ENCODE measurements at places on chromosomes 2 and 18.

- no peak for DNase-seq
Measured at GRCh38 chr2:205386109-205386508, 296.2 kb upstream of the NRP2 start.

DNA sequence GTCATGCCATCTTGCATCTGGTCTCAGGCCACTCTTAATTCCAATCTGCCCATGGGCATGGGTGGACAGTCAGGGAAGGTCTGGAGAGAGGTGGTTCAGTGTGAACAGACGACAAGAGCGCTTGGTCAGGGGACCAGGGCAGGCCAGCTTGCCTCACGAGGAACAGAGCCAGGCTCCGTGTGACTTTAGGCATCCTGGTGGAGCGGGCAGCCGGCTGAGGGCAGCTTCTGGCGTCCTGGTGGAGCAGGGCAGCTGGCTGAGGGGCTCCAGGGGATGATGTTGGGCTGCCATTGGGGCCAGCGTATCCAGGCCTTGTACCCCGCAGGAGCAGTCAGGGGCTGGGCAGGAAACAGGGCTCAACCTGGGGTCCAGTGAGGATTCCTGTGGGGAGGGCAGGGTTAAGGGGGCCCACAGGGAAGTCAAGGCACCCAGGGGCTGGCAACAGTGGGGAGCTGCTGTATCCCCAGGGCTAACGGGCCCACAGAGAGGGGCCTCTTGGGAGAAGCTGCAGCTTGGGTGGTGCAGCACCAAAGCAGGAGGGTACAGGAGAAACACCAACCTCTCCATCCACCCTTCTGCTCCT lies 197.9 kb upstream of the TWIST2 start:
- no peak for DNase-seq

DNA sequence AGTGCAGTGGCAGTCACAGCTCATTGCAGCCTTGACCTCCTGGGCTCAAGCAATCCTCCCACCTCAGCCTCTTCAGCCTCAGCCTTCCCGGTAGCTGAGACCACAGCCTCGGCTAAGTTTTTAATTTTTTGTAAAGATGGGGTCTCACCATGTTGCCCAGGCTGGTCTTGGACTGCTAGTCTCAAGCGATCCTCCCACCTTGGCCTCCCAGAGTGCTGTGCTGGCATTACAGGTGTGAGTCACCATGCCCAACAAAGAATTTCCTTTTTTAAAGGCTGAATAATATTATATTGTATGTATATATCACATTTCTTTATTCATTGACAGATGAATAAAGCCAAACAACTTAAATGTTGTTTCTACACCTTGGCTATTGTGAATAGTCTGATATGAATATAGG lies 42.5 kb downstream of the MOB4 start:
- no peak for DNase-seq

DNA sequence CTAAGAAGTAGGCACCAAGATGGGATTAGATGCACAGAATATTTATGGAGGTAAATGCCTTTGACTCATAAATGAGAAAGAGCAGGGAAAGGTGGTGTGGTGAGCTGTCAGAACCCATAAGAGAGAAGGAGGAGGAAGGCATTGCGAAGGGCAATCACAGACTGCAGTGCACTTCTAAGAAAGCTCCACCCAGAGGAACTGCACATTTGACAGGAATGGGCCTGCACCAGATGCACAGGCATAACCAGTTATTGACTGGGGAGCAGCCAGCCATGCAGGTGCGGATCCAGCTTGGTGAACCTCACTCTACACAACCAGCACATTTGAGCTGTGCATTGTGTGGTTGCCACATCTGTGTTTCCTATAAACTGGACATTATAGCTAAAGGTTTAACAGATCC lies 62.2 kb upstream of the L3MBTL4 start:
- no peak for DNase-seq

- no peak for DNase-seq
Measured at GRCh38 chr2:26223018-26223417, 21.4 kb downstream of the HADHA start.

GRCh38 chr2:236176417-236176816 lies 8.2 kb upstream of the GBX2 start:
- DNase-seq, result no peak

DNA sequence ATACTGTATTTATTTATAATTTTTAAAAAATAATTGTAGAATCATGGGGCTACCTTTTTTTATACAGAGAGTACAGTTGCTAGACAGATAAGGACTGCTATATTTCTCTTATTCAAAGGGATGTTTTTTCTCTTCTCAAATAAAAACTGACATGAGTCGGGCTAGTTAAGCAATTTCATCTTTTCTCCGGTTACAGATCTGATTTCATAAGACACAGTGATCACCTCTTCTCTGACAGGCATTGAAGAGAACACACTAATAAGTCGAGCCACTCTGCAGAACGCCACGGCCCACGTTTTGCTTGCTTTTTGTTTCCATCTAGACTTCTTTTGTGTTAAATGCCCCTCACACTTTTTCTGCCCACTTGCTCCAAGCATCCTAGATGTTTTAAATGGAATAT lies 85.4 kb downstream of the HNRNPLL start:
- DNase-seq, result no peak

DNA sequence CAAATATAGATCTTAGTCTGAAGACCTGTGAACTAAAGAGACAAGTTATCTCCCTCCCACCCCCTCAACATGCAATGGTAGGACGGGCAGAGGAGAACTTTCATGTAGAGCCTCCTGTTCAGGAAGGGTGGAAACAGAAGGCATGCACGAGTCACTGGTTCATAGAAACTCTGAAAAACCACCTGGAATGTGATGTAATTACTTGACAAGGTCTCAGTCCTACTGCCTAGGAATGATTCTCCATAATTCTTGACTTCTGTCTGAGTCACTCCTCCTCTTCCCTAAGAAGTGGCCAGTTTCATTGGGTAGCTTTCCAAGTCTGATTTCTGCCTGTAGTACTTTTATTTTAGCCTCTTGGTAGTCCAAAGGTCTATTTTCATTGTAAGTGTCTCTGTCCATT lies 277.3 kb downstream of the PTPRM start:
- DNase-seq, result no peak

- no peak for DNase-seq
Measured at GRCh38 chr18:6821356-6821755, 91.8 kb downstream of the ARHGAP28 start.

- no peak for DNase-seq
Measured at GRCh38 chr2:5698134-5698533, 6.0 kb downstream of the SOX11 start.

DNA sequence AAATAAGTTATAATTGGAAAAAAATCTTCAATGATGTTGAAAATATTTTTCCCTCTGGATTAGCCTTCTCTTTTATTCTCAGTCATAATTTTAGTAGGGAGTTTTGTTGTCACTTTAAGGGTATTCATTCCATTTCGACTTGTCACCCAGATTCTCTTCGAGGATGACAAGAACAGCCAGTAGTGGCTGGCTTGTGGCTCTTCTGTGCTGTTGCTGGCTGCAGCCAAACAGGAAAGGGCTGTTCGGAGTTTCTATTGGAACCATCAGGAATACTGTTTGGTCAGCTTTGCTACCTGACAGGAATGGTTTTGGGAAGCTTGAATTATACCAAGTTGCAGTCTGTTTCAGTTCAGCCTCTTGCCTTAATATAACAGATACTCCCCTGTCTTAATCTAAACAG lies 41.6 kb downstream of the MGAT5 start:
- DNase-seq, result no peak

GRCh38 chr2:217887841-217888701 lies 114.7 kb downstream of the TNS1 start:
- no peak for DNase-seq

GRCh38 chr2:130791617-130791939 lies 36.2 kb downstream of the AMER3 start:
- DNase-seq, result no peak

GRCh38 chr2:223300326-223300725 lies 248.3 kb downstream of the KCNE4 start:
- no peak for DNase-seq

DNA sequence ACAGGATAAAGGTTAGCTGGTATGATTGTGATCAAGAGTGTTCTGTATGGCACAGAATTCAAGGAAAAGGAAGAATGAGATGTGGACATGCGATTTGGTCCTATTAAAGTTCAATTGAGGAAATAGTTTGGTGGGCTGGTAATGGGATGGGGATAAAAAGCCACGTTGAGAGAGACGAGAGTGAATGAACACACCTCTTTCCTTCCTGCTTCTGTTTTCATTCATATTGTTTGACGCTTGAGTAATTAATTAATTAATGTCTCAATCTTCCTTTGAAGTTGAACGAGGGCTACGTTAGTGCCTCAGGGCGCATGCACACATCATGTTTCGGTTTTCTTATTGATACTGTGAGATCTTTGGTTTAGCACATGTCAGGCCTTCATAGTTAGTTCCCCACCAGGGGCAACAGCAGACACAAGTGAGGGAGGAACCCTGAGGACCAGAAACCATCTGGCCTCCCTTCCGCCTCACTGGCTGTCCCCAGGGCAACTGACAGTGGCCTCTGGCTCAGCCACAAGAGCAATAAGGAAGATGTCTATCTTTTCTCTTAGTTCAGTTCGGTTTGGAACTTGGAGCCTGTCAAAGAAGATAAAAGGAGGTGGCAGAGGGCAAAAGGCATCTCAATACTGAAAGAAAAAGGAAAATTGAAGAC lies 116.0 kb downstream of the LIPG start:
- DNase-seq, result no peak

DNA sequence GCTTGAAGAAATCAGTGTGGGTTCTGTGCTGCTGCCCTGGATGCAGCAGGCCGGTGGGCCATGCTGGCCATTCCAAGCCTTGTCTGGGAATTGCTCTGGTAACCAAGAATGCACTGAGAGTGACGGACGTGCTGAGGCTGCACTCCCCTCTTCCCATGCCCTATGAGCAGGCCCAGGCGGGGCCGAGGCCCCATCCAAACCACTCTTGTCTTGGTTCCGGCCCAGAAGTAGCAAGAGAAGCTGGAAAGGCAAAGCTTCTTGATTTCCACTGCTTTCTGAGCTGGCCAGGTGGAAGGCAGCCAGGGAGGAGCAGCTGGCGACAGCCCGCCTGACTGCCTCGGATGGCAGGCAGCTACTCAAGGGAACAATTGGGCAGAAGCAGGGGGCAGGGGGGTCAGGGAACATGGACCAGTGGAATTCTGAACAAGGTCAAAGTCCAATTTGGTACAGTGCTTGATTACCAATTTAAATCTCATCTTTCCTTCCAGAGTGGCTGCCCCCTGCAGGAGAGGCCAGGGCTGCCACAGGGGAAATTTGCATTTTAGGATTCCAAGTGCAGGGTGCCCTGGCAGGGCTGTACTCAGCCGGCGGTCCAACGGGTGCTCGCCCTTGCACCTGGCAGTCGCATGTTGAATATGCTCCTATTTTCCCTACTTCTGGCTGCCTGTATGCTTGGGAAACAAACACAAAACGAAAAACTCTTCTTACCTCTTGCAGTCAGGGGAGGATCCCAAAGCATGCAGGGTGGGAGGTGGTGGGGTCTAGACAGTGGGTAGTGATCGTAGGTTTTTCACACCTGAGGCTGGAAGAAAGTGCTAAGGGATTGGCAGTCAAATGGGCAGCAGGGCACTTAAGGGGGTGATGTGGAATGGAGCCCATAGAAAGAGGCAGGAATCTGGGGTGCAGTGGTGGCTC lies 67.3 kb downstream of the LIPG start:
- DNase-seq, result no peak

GRCh38 chr2:65092791-65093190 lies 36.6 kb downstream of the CEP68 start:
- DNase-seq, result no peak

DNA sequence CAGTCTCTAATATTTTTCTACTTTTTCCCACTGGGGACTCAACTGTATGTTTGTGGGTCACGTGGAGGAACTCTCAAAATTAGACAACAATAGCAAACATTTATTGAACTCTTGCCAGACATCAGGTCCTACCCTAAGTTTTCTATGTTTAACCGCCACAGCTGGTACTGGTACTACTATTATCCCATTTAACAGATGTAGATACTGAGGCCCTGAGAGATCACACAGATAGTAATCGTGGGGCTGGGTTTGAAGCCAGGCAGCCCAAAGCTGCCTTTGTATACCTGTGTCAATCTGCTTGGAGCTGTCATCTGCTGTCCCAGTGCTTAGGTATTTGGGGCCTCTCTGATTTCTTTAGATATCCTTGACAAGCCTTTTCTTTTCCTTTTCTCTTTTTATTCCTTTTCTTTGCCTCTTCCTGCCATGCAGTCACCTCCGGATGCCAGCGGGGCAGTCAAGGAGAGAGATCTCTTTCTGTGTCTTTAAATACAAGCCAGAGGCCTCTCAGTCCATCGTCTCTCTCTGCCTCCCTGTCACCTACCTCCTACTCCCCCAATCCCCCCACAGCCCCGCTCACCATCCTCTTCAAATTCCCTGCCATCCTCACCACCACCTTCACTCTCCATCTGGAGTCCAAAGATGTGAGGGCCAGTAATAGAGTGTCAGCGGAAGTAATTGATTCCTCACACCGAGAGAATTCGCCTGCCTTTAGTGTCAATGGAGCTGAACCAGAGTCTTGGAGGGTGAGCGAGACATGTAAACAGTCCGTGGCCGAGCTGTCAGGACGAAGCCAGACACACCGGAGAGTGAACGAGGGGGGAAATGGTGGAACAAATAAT lies 23.4 kb downstream of the NRP2 start:
- DNase-seq, result no peak

GRCh38 chr2:199485732-199486335 lies 28.1 kb upstream of the SATB2 start:
- no peak for DNase-seq

- no peak for DNase-seq
Measured at GRCh38 chr2:85741833-85742455, 11.8 kb upstream of the ATOH8 start.

GRCh38 chr2:47238638-47239037 lies 83.5 kb upstream of the STPG4 start:
- DNase-seq, result no peak

- DNase-seq, result no peak
Measured at GRCh38 chr2:136164280-136164776, 46.4 kb upstream of the CXCR4 start.

DNA sequence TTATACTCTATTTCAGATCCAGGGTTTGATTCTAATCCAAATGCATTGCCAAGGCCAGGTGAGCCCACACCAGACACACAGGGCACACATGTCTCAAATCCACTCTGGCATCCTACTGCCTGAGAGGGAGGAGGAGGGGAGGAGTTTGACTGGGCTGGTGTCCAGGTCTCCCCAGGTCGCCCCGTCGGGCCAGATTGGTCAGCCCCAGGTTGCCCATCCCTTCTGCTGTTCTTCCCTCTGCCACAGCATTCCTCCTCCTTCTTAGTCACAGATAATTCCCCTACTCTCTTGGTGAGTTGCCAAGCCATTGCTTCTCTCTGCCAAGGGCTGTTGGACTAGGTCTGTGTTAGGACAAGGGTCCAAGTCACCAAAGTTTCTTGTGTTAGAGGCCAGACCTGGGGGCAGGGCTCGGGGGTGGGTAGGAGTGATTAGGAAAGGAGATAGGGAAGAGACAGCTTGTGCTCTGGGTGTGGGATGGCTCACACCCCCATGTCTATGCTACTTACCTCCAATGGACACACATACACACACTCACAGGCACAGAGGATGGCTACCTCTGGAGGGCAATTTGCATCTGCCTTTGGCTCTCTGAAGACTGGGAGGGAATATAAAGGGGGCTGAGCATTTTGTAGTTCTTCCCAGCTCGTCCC lies 2.5 kb upstream of the EGR4 start:
- DNase-seq, result no peak

All from activated CD4-positive, alpha-beta T cell treated with anti-CD3 and anti-CD28 coated beads for 4 hours (primary cell).